ENCODE measurements at places on chromosomes 12 and 14.

GRCh38 chr12:20601668-20602280, 93.4 kb upstream of the SLCO1C1 start:
- DNase-seq: no peak

GRCh38 chr14:34078117-34078743, 127.4 kb upstream of the EGLN3 start:
- DNase-seq: no peak

DNA sequence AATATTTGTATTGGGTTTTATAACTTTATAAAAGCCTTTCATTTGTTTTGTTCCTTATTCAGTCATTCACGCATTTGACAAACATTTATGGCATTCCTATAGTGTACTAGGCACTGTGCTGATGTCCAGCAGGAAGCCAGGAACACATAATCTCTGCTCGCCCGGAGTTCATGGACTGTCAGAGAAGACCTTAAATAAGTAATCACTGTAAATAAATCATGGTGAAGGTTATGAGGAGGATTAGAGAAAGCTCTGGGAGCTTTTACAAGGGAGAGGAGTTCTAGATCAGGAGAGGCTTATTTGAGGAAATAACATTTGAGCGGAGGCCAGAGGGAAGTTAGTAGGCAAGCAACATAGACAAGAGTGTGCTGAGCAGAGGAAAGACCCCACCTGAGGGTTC, 1.4 kb upstream of the RDH11 start:
- no peak for DNase-seq

GRCh38 chr12:56634242-56634836, 4.2 kb upstream of the BAZ2A start:
- no peak for DNase-seq

DNA sequence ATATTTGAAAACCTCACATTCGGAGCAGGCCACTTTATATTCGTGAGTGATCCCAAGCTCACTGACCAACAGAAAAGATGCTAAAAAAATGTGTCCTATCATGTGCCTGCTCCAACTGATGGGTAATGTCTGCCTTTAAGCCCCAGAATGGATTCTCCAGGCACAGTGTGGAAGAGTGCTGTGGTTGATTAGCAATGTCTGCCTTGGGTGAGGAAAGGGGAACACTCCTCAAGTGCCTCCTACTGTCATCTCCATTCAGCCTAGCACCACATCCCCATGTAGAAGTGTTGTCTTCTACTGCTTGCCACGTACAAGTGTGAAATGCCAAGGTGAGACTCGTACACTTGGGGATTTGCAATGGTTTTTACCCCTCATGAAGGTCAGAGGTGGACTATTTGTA, 199.3 kb downstream of the SLC41A2 start:
- no peak for DNase-seq

DNA sequence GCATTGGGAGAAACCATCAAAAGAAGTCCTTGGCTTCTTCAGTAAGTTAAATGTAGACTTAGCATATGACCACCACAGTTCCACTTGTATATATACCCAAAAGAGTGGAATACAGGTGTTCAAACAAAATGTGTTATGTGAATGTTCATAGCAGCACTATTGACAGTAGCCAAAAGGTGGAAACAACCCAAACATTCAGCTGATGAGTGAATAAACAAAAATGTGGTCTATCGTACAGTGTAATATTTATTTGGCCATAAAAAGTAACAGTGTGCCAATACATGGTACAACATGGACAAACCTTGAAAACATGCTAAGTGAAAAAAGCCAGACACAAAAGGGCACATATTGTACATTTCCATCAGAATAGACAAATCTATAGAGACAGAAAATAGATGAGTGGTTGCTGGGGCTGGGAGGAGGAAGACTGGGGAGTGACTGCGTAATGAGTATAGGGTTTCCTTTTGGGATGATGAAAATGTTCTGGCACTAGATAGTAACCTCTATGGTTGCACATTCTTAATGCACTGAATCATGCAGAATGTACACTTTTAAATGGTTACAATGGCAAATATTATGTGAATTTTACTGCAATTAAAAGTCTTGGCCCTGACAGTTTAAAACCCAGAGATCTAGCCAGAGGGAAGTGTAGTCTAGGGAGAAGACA, 5.5 kb downstream of the ERP29 start:
- no peak for DNase-seq

GRCh38 chr14:47676315-47676617, 861 bp upstream of the MDGA2 start:
- DNase-seq: no peak

DNA sequence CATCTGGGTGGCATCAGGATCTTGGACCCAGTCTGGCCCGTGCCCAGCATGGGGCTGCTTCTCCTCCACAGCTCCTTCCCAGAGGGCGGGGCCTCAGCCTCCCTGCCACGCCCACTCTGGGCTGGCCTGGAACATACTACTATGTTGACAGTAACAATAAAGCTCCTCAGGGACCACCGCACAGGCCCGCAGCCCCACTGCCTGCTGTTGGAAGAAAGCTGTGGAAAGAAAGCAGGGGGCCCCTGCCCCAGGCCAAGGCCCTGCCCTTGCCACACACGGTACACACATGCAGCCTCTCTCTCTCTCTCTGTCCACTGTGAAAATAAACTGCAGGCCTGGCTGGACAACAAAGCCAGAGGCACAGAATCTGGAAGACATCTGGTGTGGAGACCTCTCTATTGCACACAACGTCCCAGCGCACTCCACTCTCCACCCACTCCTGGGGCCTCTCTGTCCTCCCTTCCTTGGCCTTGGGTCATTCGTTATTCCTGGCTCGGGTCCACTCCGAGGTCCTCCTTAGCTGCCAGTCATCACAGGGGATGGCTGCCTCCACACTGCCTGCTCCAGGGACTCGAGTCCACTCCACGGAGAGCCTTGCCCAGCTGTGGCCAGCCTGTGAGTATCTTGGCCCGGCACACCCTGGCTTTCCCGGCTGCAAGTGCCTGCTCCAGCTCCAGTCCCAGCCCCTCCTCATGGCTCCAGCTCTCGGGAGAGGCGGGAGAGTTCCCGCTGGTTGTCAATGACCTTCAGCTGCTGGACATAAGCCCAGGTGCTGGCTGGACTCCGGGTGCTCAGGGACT, 11.8 kb upstream of the ENDOU start:
- no peak for DNase-seq

DNA sequence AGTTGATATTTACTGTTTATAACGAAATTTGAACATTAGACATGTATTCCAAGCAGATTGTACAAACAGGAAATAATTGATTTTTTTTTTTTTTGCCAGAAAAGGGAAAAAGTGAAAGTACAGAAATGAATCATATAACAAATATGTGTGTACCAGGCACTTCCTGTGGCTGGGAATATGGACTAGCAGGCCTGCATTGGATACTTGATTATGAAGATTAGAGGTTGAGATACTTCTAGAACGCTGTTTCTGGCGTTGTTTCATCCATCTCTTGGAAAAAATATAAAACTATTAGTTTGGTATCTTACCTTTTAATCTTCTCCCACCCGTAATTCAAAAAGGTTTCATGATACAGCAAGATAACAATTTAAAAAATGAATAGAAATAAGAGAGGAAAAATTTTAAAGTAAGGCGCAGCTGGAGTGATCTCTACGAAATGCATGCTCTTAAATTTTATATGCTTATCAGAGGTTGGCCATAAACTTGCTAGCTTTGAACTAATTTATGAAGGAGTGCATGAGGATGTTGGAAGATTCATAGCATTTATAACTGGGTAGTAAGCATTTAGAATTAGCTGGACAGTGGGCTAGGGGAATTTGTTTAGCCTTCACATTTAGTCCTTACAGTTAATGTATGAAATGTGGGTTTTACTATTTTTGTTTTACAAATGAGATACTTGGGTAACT, 90.8 kb downstream of the AEBP2 start:
- no peak for DNase-seq

GRCh38 chr14:97642631-97643030, 845.4 kb downstream of the VRK1 start:
- no peak for DNase-seq

GRCh38 chr12:49777800-49778748, 36.7 kb downstream of the TMBIM6 start:
- DNase-seq: peak; percentile 78

GRCh38 chr12:45418520-45418919, 202.6 kb downstream of the ANO6 start:
- DNase-seq: no peak

GRCh38 chr12:87509237-87509820, 519.9 kb downstream of the C12orf50 start:
- no peak for DNase-seq

- no peak for DNase-seq
Observed at GRCh38 chr12:68482660-68483059, 128.0 kb upstream of the RAP1B start.

- no peak for DNase-seq
Observed at GRCh38 chr12:27968972-27969623, 3.4 kb downstream of the PTHLH start.

DNA sequence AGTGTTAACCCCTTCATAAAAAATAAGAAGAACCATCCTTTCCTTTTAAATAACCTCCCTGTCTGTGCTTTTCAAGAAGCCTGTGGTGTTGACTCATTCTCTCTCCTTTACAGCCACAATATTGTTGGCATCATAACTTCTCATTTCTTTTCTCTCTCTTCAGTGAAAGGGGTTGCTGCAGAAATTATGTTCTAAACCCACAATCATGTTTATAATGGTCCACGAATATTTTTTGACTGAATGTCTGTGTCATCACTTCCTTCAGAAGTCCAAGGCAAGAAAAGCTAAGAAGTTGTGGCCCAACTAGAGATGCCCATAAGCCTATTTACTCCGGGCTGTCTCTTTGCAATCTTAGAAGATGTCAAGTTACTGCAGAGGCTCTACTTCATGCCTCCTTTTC, 488.3 kb downstream of the APAF1 start:
- DNase-seq: no peak

GRCh38 chr12:57592551-57593165, 1.7 kb downstream of the PIP4K2C start:
- no peak for DNase-seq

- DNase-seq: no peak
Observed at GRCh38 chr14:24131549-24131966, 1.1 kb downstream of the FITM1 start.

DNA sequence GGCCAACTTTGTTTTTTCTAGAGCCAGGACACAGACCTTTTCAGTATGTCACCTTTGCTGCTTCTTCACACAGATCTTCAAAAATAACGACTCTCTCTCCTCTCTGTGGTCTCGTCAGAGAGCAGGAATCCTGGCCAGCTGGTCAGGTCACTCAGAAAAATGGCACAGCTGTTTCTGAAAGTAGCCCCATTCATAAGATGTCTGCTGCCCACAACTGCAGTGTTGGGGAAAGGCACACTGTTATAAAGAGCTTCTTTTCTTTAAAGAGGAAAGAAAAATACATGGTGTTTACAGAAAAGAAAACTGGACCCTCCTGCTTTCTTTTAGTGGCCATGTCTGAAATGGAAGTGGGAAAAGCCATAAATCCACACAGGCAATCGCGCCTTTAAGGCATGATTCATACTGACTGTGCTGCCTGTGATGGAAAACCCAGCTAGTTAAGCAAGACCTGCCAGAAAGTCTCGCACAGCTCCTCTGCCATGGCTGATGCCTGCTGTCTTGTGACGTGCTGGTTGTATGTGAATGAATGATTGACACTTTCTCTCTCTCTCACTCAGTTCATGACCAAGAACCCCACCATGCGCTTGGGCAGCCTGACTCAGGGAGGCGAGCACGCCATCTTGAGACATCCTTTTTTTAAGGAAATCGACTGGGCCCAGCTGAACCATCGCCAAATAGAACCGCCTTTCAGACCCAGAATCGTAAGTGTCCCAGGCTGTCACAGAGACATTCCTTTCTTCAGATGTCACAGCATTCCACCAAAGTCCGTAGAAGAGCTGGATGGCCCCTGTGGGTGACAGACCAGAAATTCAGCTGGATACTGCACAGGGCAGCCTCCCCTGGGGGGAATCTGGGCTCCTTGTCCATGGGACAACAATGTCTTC, 147.9 kb upstream of the HIF1A start:
- DNase-seq: no peak

DNA sequence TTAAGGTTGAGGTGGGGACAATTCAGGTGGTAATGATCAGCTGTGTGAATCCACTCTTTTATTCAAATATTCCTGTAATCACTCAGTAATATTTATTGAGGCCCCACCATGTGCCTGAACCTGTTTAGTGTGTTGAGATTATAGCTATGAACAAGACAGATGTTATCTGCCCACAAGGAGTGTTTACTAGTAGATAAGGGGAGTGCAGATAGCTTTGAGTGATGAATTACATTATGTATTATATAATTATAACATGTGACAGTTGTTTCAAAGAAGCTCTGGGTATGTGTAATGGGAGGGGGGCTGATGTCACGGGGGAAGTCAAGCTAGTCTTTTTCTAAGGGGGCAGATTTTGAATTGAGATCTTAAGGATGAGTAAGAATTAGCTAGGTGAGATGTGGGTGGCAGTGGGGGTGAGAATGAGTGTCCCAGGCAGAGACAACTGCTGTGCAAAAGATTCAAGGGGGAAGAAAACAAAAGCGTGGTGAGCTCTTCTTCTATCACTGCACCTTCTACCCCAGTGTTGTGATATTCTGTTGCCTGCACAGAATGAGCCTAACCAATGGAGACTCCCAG, 21.3 kb upstream of the SRRM4 start:
- no peak for DNase-seq

- DNase-seq: no peak
Observed at GRCh38 chr12:98719515-98720504, 74.7 kb downstream of the APAF1 start.
